ENCODE measurements at places on chromosomes 16 and 17.

GRCh38 chr17:78535273-78536197 is 41.7 kb downstream of the DNAH17 start:
- DNase-seq = no peak

DNA sequence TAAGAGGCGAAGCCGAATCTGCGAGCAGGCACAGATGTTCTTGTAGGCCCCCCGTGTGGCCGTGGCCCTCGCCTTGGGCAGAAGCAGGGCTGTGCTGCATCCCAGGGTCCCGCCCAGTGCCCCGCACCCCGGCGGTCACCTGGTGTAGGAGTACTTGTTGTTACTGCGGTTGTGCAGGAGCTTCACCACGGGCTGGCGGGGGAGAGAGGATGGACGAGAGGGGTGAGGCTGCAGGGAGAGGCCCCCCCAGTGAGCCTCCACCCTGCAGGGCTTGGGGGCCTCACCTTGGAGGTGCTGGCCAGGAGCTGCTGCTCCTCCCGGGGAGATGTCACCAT is 11.4 kb downstream of the ASPHD1 start:
- DNase-seq = no peak

GRCh38 chr16:58889516-58889915 is 155.4 kb upstream of the GOT2 start:
- DNase-seq = no peak

DNA sequence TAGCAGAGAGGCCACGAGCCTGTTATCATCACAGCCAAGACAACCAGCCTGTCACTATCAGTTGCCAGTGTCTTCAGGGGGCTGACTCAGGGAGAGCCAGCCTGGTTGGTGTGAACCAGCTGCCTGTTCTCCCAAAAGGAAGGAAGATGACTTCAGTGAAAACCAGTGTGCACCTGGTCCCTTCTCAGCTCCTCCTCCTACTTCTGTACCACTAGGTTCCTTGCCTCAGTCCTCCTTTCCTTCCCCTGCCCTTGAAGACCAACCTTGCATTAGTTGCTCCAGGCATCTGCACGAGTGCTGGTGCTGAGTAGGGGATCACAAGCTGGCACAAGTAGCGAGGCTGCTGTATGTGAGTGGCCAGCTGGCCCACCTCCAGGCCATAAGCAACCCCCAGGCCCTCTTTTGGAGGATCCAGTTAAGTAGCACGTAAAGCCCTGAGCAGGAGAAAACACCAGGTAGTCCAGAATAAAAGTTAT is 8.5 kb downstream of the TUBG1 start:
- no peak for DNase-seq

GRCh38 chr16:66476328-66477027 is 49.4 kb downstream of the BEAN1 start:
- DNase-seq = no peak

- DNase-seq = no peak
Measured at GRCh38 chr16:30082545-30083090, 6.8 kb downstream of the PPP4C start.

GRCh38 chr17:51445946-51446345 is 185.6 kb downstream of the UTP18 start:
- no peak for DNase-seq

DNA sequence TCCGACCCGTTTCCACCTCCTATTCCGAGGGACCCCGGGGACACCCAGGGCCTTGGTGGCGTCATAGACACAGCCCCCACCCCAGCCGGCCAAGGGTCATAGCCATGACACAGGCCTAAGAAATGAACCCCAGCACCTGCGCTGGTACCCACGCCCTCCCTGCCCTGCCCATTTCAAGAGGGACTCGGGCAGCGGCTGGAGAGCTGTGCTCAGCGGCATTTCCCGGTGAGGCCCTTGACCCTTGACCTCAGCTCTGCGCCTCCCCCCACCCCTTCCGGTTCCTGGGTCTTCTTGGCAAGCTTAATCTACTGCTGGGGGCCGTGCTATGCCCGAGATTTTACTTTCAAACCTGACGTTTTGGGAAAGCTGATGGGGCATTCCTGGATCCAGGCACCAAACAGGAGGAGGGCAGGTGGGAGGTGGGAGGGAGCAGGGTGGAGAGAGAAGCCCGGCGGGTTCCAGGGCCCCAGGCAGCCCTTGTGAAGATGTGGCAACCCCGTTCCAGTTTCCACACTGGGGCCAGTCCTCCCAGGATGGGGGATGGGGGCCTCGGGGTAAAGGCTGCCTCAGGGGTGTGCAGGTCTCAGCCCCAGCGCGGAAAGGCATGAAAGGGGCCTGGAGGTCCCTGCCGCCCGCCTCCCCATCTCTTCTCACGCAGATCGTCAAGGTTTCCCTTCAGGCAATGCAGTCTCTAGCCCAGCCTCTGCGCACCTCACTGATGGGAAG is at the start of gene SLC22A31:
Gene SLC22A31 (minus strand): TSS at position 414 of the 726 bp plus-strand sequence. CDS start 36 bp downstream, at position 378.
- DNase-seq = no peak

DNA sequence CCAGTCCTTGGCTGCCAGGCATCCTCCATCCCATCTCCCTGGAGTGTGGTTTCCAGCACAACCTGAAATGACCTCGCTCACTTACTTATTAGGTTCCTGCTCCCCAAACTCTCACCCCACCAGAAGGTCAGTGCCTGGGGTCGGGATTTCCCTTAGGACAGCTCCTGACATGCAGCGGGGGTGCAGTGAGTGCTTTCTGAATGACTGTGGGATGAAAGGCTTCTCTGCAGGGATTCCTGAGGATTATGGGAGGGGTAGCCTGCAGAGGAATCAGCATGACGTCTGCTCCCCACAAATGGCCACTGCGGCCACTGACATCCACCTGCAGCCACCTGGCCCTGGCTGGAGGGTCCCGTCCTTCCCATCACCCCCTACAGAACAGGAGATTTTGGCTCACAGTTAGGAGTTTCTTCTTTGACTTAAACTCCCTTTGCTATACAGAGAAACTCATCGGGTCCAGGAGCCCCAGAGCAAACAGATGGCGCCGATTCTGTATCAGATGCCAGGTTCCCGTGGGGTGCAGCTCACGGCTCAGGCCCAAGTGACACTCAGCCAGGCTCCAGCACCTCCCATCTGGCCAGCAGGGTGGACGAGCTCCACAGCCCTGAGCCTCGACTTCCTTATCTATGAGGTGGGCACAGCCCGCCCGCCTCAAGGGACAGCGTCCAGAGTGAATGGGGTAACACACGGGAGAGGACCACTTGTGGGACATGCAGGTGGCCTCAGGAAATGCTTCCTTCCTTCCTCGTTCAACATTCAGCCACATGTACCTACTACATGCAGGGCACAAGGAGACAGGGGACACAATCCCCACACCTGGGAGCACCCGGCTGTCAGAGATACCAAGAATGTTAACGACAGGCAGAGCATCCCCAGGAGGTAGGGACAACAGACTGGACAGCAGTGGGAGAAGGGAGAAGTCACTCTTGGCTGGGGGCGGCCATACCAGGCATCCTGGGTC is 69.8 kb downstream of the RMI2 start:
- DNase-seq = no peak

GRCh38 chr17:6374761-6375312 is 60.1 kb downstream of the AIPL1 start:
- no peak for DNase-seq

DNA sequence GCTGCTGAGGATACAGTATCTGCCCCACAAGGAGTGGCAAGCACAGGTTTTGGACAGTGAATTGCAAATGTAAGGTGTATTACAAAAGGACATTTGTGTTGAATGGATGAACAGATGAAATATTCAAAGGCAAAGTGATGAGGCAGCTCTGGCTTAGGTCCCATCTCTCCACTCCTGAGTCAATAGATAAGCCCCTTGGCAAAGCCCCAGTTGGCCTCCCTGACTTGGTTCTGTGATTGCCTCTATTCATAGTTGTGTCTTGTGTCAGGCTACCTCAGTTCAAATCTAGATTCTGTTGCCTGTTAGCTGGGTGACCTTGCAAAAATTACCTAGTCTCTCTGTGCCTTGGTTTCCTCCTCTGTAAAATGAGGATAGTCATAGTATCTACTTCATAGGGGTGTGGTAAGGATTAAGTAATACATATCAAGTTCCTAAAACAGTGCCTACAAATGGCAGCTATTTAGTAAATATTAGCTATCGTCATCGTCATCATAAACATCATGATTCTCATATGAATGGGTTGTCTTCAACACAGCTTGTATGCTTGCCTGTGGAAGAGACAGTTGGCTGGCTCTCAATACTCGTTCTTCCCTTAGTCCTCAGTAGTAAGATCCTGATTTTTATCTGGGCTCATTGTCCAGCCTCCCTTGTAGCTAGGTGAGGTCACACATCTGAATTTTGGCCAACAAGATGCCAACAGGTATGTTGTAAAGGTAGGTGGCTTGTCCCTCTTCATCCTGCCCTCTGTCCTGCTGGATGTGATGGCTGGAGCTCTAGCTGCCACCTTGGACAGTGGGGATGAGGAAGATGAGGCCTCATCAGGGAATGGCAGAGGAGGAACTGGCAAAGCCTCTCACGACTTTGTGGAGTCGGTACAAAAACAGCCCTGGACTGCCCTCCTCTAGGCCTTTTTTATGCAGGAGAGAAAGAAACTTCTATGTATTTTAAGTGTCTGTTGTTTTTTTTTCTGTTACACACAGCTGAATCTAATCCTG is 2.1 kb upstream of the MFAP4 start:
- DNase-seq = no peak

DNA sequence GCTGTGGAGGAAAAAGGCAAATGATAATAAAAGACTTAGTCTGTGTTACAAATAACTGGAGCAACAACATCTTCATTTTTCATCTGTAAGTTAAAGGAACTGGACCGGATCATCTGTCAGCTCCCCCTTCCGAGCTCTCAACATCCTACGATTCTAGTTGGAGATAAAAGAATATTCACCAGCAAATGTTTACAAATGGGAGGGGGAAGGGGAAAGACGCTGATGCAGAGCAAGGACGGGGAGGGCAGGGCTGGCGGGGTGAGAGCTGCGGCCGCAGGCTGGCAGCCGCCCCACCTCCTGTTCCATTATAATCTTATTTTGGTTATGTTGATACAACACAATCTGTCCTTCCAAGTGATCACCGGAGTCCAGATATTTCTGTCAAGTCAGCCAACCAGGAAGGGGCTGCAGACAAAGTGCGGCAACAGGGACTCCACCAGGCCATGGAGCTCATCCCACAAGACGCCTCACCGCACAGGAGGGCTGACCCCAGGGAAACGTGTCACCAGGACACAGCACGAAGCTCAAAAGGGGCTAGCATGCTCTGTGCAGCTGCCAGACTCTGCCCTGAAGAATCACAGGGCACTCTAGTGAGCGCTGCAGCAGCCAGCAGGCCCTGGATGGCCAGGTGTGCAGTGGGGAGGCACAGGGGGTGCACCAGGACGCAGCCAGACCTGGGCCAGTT is 19.7 kb downstream of the FBXO31 start:
- DNase-seq = no peak

GRCh38 chr17:46158323-46159296 is 34.6 kb downstream of the KANSL1 start:
- no peak for DNase-seq

- no peak for DNase-seq
Measured at GRCh38 chr17:21370430-21370829, 5.7 kb upstream of the KCNJ12 start.

DNA sequence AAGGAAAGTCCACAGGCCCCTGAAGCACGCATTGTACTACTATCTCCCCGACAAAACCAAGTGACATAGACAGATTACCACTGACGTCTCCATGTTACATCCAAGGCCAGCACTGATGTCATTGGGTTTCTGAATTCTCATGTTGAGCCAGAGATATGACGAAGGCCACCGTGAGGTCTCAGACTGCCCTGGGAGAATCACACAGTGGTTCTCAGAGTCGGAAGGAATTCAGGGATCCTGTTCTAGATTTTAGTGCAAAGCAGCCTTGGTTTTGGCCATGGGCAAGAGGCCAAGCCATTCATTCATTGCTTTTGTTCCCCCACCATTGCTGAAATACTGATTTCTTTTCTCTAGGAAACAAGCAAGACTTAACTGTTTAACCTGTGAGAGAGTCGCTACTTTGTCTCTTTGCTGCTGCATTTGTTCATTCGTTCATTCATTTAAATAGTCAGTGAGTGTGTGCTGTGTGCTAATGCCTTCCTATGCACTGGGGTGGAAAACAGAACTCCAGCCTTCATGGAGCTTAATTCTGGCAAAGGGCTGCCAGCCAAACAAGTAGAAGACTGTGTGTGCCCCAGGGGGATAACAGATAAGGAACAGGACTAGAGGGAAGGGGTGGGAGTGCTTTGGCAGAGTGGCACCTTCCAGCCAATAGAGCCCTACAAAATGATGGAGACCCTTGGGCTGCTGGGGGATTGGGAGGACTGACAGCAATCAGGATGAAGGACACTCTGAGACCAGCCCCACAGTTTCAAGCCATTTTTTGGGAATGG is 222.3 kb downstream of the MSI2 start:
- no peak for DNase-seq

DNA sequence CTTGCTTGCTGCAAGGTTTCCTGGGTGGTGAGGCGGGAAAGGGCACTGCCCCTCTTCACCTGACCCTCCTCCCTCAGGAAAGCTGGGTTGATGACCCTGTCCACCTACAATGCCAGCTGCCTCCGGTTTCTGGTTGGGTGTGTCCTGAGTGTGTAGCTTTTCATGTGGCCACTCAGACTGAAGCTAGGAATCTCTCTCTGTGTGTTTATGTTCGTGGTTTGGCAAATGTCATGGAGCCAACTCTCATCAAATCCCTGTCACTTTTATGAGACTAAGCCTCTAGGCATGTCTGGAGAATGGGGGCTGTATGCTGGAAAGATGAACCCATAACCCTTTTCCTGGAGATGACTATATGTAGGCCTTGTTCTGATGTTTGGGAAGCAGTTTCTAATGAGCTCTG is 17.1 kb downstream of the PLEKHG4 start:
- no peak for DNase-seq

DNA sequence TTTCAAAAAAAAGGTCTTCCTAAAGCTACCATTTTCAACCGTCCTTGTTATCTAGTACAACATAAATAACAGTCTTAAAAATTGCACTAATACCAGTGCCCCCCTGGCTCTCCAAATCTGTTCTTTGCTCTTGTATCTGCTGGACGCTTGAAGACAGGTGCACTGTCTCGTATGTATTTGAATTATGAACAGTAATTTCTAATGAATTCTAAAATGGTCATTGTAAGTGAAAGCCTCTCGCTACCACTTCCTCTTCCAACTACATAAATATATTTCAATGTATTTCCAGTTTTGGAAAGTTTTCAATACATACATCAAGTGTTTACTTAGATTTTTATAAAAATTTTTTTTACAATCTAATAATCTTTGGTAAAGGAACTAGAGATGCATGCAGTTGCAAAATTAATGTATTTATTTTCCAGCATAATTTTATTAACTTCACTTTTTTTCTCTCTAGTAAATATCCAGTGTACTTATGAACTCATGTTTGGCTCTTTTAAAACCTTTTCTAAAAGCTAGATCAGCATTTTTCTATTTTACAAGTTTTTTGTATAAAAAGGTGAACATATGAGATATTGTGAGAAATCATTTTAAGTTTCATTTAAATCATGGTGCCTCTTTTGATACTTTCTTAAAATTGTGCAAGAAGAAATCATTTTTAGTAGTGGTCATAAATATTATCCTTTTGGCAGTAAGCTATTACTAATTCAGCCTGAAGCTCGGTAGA is 31.0 kb downstream of the ERCC4 start:
- no peak for DNase-seq
